ENCODE measurements at places on chromosomes 13 and 19.
A peak's percentile ranks its signal among the peaks of the same experiment; 100 is the strongest.

- DNase-seq, result peak; percentile 87
Observed at GRCh38 chr19:12838182-12838885, at the start of gene MAST1. Gene MAST1 (plus strand): TSS chr19:12838515. CDS start chr19:12838573, 58 bp downstream.

- DNase-seq, result no peak
Observed at GRCh38 chr19:58123354-58123753, 25.3 kb upstream of the ZSCAN18 start.

DNA sequence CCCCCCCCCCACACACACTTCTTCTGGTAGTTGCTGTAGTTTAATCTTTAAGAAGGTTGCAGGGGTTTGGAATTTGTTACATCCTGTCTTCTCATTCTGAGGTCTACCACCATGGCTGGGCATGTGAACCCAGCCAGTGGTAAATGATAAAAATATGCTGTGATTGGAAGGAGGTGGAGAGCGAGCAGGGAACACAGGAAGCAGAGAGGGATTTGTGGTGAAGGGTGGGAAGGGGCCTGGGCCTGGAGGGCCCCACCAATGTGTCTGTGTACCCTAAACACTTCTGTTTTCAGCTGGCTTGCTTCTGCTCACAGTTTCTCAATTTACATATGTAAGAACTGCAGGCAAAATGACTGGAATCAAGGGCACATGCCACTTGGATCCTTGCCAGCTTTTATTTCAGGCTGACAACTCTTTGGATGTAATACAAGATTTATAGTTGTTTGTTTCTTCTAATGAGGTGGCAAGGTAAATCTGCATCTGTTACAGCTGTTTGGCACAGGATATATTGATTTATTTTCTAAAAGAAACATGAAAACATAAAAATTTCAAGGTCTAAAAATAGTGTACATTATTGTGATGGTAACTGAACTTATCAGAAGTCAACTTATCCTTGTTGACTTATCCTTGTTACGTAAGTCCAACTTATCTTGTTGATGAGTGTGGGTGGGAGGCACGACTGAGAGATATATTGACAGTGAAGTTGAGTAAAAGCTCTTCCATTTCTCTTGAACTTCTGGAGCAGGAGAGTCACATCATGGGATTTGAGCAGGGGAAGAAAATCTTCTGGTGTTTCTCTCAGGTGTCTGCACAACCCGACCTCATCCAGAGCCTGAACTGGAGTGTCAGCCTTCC lies 313.2 kb downstream of the SHISA2 start:
- no peak for DNase-seq

- DNase-seq, result no peak
Observed at GRCh38 chr19:20318616-20319015, 151.6 kb downstream of the ZNF486 start.

- no peak for DNase-seq
Observed at GRCh38 chr13:113205428-113205931, 3.0 kb downstream of the PCID2 start.

DNA sequence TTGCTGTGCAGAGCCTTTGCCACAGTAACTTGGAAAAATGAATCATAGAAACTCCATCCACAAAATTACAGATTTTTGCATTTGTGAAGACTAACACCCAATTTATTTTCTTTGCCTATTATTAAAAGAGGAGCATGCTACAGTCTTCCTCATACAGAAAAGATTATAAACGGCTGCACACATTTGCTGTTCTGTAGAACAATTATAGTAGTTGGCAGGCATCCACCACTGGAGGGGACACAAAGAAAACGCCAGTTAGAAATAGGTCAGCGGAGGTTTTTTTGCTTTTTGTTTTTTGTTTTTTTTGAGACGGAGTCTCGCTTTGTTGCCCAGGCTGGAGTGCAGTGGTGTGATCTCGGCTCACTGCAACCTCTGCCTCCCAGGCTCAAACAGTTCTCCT lies 51.6 kb downstream of the SACS start:
- no peak for DNase-seq

DNA sequence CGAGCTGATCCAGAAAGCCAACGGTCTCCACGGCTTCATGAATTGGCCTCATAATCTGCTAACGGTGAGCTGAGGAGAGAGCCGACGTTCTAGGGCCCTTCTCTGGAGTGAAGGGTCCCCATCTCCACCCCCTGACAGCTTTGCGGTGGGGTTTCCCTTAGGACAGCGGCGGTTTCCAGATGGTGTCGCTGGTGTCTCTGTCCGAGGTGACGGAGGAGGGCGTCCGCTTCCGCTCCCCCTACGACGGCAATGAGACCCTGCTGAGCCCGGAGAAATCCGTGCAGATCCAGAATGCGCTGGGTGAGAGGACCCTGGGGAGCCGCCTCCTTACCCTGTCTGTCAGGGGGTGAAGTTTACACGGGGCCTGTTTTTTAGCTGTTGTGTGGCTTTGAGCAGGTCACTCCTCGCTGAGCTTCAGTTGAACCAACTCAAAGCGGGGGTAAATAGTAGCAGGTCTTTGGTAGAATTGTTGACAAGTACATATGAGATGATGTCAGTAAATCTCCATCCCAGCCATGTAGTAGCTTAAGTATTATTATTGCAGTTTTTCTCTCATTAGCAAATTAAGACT lies 801 bp downstream of the QTRT1 start:
- no peak for DNase-seq

GRCh38 chr19:49213791-49214190 lies 56.2 kb downstream of the TRPM4 start:
- no peak for DNase-seq

- no peak for DNase-seq
Observed at GRCh38 chr13:112905086-112905485, 63.9 kb upstream of the MCF2L start.

- DNase-seq, result no peak
Observed at GRCh38 chr13:39490136-39490535, 112.9 kb downstream of the LHFPL6 start.

- DNase-seq, result peak; percentile 75
Observed at GRCh38 chr19:3576696-3577443, 4.1 kb downstream of the HMG20B start.

GRCh38 chr13:77038907-77039480 lies 12.0 kb upstream of the FBXL3 start:
- no peak for DNase-seq

DNA sequence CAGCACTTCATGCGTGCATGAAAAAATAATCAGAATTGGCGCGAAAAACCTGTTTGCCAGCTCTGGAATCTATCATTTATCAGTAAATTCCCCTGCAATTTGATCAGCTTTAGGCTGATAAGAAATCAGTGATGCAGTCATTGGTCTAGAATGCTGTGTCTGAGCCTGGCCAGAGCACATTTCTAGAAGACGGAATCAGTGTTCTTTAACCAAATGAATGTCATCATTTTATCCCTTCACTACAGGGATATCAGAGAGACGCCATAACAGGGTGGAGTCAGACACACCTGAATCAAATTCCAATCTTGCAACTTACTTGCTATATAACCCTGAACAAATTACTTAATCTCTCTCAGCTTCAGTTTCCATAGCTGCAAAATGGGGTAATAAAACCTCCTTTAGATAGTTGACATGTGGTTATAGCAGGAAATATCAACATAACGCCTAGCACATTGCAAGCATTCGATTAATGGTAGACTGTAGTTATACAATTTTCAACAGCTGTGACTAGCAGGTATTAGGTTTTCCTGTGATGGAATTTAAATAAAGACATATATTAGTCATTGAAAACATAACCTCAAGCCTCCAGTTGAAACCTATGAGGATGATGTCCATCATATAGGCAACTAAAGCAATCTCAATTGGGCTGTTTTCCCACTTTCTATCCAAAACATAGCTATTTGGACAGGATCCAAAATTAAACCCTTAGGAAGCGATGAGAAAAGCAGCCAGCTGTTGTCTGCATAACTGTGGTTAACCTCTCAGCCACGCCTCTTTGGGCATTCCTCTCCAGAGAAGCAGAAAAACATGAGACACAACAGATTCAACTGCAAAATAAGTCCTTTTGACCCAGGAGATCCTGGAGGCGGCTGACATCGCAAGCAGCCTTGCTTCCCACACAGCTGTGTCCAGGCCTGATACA lies 51.6 kb upstream of the UBL3 start:
- DNase-seq, result peak; percentile 85

DNA sequence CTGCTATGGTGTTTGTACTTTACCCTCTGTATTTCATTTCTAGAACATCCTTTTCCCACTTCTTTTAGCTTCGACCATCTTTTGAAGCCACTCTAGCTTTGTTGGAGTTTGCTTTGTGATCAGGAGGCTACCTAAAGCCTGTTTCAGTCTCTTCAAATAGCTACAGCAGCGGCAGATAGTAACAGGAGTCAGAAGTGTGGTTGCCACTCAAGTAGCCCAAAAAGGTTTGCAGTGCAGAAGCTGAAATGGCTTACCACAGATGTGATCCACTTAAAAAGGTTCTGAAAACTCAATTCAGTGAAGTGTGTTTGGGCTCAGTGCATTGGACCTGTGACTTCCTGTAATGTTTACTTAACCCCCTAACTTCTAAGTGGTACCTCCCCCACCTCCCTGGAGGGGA lies 26.2 kb downstream of the WASF3 start:
- DNase-seq, result no peak

GRCh38 chr13:41854758-41855157 lies 106.2 kb downstream of the VWA8 start:
- no peak for DNase-seq

DNA sequence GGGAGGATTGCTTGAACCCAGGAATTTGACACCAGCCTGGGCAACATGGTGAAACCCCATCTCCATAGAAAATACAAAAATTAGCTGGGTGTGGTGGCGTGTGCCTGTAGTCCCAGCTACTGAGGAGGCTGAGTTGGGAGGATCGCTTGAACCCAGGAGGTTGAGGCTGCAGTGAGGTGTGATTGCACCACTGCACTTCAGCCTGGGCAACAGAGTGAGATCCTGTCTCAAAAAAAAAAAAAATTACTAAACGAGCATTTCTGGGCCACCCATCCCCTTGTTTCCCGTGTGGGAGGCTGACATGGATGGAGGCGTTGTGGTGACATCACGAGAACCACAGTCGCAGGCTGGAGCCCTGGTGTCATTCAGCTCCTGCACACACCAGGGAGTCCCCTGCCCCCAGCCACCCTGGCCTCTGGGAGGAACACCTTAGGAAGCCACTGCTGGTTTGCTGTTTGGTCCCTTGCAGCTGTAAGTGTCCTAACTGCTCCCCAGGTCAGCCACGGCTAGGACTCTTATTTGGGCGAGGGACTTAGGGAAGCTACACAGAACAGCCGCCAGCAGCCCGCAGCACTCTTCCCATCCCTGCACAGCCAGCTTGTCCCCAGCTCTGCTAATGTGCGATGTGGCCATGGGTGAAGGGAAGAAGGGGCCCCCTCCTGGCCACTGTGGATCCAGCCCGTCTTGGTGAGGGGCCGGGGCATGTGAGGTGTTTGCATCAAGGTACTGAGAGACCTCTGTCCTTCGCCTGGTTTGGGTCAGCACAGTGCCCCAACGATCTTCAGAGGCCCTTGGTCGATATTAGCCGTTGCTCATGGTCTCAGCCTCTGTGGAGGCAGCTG lies 12.7 kb downstream of the NKPD1 start:
- DNase-seq, result no peak

DNA sequence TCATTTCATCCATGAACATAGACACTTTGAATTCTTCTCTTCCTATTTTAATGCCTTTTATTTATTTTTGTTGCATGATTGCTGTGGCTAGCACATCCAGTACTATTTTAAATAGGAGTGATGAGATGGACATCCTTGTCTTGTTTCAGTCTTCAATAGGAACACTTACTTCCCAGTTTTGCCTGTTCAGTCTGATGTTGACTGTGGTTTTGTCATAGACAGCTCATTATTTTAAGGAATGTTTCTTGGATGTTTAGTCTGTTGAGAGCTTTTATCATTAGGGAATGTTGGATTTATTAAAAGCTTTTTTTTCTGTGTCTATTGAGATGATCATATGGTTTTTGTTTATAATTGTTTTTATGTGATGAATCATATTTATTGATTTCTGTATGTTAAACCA lies 586.6 kb downstream of the SLITRK1 start:
- no peak for DNase-seq

DNA sequence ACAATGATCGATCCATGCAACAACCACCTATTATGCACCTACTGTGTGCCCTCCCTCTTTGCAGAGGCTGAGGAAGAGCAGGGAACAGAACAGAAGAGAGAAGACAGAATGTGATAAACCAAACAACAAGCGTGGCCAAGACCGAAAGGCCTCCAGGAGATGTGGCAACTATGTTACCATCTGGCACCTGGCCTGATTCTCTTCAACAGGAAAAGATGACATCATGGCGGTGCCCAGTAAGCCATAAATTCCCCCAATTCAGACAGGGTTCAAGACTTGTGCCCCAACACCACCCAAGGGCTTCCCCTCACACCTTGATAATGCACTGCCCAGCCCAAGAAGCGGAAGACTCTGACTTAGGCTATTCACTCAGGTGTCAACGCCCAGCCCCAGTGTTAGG lies 44.3 kb downstream of the SLC7A1 start:
- DNase-seq, result no peak

All from AG20443 (cell line).